Stomach (tissue), 19 donors: ENCODE measurements at places on chromosomes 6 and 20.

DNA sequence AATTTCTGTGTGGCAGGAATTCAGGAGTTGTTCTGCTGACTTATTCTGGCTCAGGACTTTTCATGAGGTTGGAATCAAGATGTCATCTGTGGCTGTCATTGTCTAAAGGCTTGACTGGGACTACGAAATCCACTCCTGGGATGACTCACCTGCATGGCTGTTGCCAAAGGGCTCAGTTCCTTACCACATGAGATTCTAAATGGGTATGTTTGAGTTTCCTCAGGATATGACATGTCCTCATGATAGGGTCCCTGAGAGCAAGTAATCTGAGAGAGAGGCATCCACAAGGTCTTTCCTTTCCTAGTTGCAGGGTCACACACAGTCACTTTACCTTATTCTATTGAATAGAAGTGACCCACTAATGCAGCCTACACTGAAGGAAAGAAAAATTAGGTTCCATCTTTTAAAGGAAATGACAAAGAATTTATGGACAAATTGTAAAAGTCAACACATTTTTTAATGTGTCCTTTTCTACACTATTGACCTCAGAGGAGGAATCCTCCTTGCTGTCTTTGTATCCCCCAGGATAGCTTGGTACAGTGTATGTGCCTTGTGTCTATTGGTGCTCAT, 1025.0 kb upstream of the GJE1 start:
- DNase-seq: no peak

DNA sequence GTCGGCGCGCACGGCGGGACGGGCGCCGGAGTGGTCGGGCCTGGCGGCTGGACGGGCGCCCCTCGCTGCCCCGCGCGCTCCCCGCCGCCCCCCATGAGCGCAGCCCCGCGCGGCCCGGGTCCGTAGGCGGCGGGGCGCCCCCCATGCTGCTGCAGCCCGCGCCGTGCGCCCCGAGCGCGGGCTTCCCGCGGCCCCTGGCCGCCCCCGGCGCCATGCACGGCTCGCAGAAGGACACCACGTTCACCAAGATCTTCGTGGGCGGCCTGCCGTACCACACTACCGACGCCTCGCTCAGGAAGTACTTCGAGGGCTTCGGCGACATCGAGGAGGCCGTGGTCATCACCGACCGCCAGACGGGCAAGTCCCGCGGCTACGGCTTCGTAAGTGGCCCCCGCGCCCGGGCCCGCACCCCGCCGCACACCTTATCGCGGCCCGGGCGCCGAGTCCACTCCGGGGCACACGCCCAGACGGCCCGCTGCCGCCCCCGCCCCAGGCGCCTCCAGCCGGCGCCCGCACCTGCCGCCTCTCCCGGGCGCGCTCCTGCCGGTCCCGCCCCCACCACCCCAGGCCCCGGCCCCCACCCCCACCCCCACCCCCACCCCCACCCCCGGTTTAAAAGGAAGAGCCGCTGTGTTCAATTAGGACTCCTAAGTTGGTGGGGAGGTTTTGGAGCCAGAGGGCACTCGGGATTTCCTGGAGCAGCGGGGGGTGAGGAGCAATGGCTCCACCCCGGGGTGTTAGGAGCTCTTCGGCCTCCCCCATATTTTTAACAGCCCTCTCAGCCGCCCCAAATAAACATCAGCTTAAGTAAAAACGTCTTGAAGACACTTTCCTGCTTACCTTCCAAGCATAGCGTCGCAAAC, 474 bp downstream of the RBM38 start:
- peak; percentile 31 for DNase-seq

DNA sequence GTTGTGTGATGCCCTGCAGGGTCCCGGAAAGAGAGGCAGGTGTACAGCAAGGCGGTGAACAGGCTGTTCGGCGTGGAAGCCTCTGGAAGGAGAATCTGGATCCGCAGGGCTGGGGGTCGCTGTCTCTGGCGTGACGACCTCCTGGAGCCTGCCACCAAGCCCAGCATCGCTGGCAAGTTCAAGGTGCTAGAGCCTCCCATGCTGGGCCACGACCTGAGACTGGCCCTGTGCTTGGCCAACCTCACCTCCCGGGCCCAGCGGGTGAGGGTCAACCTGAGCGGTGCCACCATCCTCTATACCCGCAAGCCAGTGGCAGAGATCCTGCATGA, 36.5 kb downstream of the TGM6 start:
- no peak for DNase-seq

DNA sequence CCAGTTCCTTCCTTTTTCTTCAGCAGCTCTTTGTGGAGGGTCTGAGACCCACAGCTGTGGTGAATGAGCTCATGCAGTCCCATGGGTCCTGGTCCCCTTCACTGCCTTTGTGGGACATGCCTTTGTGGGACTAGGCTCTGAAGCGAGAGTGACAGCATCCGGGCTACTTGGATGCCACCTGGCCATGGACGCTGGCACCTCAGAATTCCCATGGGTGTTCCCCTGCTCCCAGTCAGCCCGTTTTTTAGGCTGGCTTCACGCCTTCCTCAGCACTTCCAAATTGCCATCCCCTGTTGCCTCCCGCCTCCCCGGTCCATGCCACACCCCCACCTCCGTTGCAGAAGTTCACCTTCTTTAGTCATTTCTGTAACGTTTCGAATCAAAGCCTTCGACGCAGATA, 45.1 kb downstream of the RAMACL start:
- DNase-seq: no peak

- DNase-seq: no peak
Observed at GRCh38 chr6:103113416-103113815, 1719.9 kb downstream of the GRIK2 start.

- DNase-seq: no peak
Observed at GRCh38 chr6:2743280-2744208, 7.2 kb downstream of the MYLK4 start.

GRCh38 chr6:128057541-128057940, 156.7 kb upstream of the THEMIS start:
- no peak for DNase-seq

- DNase-seq: peak; percentile 16
Observed at GRCh38 chr20:37042986-37043972, 52.5 kb downstream of the RBL1 start.

DNA sequence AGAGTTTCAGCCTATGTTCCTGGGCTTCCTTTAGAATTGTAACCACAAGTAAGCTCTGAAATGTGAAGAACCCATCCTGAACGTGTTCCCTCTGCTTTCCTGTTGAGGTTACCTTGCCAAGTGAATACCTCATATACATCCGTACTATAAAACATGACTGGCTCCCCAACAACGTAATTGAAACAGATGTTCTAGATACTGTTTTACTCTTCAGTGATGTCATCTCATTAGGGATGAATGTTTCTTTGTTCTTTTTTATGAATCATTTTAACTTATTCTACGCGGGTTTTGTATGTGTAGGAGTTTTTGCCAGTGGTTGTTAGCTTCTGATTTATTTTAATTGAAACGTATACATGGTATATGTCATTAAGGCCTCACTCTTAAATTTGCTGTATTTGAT, 166.8 kb downstream of the SAMD5 start:
- no peak for DNase-seq

DNA sequence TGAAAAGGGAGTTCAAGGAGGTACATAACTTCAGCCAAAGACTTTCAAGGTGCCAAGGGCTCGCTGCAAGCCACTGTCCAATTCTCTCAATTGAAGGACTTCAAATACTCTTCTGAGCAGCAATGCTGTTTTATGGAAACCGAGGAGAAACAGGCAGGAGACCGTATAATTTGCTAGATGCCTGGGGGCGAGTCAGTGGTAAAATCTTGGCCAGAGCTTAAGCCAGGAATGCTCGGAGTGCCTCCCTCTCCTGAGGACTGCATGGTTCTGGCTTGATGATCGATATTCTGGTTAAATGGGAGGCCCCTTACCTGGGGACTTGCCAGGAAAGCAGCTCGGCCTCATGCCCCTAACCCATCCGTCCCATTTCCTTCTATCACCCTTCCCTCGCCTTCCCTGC, 35.8 kb upstream of the NOP56 start:
- DNase-seq: no peak

DNA sequence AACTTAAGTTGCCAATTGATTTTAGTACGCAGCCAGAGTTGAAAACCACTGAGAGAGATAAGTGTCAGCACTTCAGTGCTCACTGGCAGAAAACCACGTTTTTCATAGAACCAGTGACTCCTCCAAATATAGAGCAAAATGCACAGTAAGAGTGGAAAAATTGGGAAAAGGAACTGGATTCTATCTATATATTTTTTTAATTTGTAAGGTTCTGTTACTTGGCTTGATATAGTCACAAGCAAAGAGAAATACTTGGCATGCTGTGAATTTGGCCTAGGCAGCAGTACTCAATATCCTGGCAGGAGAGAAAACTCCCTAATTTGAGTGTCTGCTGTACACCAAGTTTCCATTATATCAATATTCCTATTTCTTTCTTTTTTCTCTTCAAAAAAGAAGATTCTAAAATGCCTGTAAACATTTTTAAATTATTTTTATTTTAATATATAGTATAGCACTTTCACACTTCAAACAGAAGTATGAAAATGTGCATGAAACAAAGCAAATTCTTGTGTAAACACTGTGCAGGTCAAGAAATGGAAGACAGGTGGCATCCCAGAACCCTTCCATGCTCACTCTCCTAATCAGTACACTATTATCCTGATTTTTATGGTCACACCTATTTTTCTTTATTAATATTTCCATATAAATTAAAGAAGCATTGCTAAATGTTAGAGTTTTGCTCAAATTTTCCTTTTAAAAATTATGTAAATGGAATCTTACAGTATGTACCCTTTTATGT, 561.8 kb upstream of the RNF217 start:
- no peak for DNase-seq

GRCh38 chr6:33850869-33851541, 47.2 kb upstream of the MLN start:
- no peak for DNase-seq

DNA sequence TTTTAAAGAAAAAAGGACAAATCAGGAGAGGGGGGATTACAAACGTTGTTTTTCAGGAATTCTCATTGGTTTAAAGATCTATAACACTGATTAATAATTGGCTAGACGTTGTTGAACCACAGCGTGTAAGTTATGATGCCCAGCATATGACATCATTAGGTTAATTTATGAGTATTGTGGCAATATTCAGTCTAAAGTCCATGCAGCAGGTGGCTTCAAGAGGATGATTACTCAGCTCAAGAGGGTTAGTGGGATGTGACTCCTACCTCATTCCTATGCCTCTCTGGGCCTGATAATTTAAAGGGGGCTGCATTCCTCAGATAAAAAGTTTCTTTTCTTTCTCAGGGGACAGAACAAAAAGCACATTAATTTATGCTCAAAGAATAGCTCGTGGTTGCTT, 1309.0 kb downstream of the EPHA7 start:
- DNase-seq: no peak

DNA sequence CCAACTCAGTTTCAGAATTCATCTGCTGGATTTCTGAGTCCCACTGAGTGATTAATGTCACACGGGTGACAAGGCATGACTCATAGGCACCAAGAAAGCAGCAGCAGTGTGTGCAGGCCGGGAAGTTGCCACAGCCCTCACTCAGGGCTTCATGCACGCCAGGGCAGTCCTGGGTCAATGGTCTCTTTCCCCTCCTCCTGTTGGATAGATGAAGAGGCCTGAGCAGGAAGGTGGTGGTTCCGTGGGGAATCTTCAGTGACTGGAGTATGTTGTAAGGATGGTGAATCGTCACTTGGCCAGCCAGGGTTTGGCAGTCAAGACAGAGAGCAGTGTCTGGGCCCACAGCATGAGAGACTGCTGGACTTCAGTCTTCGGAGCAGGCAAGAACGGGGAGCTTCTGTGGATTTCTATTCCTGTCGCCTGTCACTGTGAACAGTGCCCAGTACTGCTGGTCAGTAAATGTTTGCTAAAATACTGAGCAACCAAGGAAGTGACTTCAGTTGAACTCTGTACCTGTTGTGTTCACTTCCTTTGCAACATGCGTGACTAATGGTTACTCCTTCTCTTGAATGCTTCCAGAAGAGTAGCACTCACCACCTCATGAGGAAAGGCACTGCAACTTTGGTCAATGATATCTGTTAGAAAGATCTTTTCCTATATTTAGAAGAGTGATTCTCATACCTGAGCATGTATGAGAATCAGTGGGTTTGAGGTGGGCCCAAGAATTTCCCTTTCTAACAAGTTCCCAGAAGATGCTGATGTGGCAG, 62.0 kb upstream of the CD93 start:
- DNase-seq: peak; percentile 54

DNA sequence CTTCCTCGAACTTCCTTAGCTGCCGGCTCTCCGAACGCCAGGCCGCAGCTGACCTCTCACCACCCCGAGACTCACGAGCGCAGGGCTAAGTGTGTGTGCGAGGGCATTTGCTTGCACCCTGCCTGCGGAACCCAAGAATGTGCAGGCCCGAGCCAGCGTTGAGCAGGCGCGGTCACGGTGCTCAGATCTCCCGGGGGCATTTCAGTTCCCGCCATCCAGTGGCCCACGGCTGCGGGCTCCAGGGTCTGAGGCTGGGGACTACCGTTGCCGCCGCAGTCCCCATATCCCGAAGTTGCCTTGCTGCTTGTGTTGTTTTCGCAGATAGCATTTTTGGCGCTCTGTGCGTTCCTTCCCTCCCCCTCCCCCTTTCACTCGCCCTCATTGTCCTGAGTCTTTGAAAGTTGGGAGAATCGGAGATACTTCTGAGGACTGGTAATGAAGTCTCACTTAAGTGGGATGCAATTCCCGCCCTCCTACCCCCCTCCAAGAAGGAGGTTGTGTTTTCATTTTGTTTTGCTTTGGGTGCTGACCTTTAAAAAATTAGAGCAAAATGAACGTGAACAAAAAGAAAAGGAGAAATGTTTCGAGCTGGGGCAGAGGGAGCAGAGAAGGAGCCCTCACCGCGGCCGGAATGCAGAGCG, 1.7 kb downstream of the NR2E1 start:
- no peak for DNase-seq

GRCh38 chr6:44784195-44784594, 396.7 kb downstream of the CDC5L start:
- DNase-seq: no peak

GRCh38 chr6:55379471-55379870, 52.2 kb downstream of the GFRAL start:
- DNase-seq: no peak

DNA sequence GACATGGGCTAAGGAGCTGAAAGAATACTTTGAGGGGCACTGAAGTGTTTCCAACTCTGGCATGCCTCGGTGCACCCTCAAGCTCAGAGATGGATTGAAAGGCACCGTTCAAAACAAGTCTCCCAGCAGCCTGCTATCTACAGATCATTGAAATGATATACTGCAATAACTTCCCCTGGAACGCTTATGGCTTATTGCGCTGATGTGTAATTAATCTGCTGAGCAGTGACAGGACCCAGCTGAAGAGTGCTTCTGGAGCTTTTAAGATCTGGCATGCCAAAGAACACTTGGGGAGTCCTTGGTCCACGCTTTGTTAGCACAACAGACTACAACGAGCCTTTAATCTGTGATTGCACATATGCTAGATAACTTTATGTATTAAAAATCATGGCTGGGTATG, 708.2 kb downstream of the PRKN start:
- no peak for DNase-seq

DNA sequence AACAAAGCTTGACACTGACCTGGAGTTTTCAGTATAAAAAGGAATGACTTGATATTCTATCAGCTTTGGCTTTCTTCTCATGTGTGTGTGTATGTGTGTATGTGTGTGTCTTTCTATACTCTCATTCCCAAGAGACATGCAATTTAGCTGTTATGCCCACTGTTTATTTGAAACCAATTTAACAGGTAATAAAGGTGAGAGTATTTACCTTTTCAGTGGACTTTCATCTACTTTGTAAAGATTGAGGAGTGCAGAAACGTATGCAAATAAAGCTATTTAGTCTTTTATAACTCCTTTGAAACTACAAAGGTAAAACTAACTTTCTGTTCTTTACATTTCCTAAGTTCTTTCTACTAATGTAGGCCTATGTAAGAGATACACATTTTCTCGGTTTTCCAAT, 103.5 kb upstream of the HS3ST5 start:
- no peak for DNase-seq

GRCh38 chr6:29251736-29252135, 49.8 kb upstream of the OR14J1 start:
- DNase-seq: no peak
